ENCODE measurements at places on chromosomes 12 and 14.

DNA sequence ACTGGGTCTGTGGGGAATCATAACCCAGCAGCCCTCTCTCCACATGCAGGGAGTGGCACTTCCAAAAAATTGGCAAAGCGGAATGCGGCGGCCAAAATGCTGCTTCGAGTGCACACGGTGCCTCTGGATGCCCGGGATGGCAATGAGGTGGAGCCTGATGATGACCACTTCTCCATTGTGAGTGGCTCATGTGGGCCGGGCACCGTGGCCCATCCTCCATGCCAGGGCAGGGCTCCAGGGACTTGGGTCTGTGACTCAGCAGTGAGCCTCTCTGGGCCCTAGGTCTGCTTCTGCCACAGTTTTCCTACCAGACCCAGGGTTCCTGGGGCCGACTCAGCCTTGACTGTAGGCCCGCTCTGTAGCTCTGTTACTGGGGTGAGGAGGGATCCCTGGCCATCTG, 2.2 kb downstream of the NPFF start:
- no peak for DNase-seq

GRCh38 chr12:5432011-5432400, at the start of gene NTF3:
TSS of gene NTF3 (plus strand) at chr12:5432108. CDS start at chr12:5432325, 217 bp downstream.
- DNase-seq, result peak; percentile 32

- no peak for DNase-seq
Observed at GRCh38 chr12:60194678-60195077, 598.8 kb downstream of the SLC16A7 start.

GRCh38 chr12:44457465-44457864, 418.6 kb downstream of the NELL2 start:
- no peak for DNase-seq

GRCh38 chr14:61238611-61239245, 42.4 kb downstream of the TMEM30B start:
- no peak for DNase-seq

- no peak for DNase-seq
Observed at GRCh38 chr12:6604259-6605029, 2.7 kb downstream of the CHD4 start.

- DNase-seq, result no peak
Observed at GRCh38 chr14:51155326-51155725, 60.4 kb upstream of the TRIM9 start.

- DNase-seq, result no peak
Observed at GRCh38 chr14:69034612-69035262, 55.6 kb upstream of the ACTN1 start.

- peak; percentile 92 for DNase-seq
Observed at GRCh38 chr14:55097881-55098560, 31.0 kb upstream of the LGALS3 start.

GRCh38 chr12:1643905-1644533, 15.0 kb downstream of the WNT5B start:
- DNase-seq, result peak; percentile 48

GRCh38 chr14:103110681-103111231, 12.5 kb upstream of the TNFAIP2 start:
- DNase-seq, result no peak

GRCh38 chr14:62443796-62444195, 601.5 kb downstream of the KCNH5 start:
- DNase-seq, result no peak

GRCh38 chr12:75784591-75784990, 247.0 kb downstream of the PHLDA1 start:
- peak; percentile 75 for DNase-seq

- DNase-seq, result no peak
Observed at GRCh38 chr12:127282786-127283565, 984.0 kb upstream of the TMEM132C start.

- DNase-seq, result peak; percentile 82
Observed at GRCh38 chr14:78173346-78174035, 3.3 kb downstream of the NRXN3 start.

DNA sequence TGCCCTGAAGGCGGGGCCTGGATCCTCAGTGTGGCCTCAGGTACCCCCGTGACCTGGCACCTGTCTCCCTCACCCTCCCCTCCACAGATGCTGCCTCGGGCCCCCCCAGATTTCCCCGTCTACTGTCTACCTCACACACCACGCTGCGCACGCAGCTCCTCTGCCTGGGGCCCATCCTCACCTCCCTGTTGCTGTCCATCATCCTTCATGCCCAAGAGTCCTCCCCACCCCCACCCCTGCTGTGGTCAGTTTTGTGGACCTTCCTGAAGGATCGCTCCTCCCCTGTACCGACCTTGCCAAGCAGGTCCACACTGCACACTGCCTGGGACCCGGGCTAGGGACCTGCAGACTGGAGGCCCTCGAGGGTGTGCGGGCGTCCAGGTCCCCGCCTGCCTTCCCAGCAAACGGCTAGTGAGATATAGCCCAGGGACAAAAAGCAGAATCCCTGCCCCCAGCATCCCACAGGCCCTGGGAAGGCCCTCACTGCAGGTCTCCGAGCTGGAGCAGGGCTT, 197.4 kb upstream of the DIO3 start:
- DNase-seq, result no peak

- DNase-seq, result no peak
Observed at GRCh38 chr12:10618338-10618987, 5.1 kb upstream of the MAGOHB start.

All from DMS79 treated with DMSO at 0.1 percent for 48 hours (cell line).